ENCODE measurements at places on chromosomes 3 and 15.
A peak's percentile ranks its signal among the peaks of the same experiment; 100 is the strongest.

DNA sequence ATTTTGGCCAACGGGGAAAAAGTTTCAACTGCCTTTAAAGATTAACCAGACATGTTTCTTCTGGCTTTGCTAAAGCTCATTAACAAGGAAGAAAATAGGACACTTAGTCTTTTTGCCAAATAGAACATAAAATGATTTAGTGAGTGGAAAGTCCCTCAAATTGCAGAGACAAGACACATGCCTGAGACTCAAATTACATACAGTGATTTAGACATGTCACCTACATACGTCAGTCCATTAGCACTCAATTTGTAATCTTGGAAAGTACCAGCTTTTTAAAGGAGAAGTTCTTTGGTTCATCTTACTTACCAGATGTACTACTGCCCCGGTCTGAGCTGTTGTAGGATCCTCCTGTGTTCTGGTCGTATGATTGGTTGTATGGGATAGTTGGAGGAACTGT lies 1134.2 kb downstream of the ROBO1 start:
- DNase-seq = peak; percentile 3

DNA sequence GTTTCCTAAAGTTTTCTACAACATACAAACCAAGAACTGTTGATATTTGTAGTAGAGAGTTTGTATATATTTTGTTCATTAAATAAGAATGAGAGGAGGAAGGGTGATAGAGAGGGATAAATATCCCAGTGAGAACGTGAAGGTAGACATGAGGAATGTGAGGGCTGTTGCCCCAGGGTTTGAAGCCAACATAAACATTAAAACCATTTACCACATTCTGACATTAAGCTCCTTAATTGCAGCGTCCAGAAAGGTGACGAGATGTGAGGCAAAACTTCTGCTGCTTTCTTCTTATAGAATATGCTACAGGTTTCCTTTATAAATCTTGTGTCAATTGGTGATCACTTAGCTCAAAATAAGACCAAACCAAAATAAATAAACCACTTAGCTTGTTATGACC lies 267.8 kb upstream of the CNTN4 start:
- no peak for DNase-seq

DNA sequence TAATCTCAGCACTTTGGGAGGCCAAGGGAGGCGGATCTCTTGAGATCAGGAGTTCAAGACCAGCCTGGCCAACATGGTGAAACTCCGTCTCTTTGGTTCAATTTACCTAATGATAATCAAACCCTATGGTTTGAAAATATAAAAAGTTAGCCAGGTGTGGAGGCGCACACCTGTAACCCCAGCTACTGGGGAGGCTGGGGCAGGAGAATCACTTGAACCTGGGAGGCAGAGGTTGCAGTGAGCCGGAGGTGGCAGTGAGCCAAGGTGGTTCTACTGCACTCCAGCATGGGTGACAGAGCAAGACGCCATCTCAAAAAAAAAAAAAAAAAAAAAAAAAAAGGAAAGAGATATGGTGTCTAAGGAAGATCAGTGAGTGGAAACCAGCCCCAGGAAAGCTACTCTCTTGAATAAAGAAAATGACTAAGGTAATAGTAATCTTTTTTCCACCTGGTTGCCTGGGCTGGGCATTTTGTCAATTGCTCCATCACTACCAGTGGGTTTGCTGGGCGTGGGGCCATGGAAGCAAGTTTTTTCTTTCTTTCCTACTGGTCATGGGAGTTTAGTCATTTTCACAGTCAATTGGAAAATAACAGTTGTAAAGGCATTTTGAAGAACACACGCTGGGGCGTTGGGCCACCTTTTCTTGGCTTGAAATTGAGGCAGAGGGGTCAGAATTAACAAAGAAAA lies 387.6 kb upstream of the RGMA start:
- DNase-seq = no peak

DNA sequence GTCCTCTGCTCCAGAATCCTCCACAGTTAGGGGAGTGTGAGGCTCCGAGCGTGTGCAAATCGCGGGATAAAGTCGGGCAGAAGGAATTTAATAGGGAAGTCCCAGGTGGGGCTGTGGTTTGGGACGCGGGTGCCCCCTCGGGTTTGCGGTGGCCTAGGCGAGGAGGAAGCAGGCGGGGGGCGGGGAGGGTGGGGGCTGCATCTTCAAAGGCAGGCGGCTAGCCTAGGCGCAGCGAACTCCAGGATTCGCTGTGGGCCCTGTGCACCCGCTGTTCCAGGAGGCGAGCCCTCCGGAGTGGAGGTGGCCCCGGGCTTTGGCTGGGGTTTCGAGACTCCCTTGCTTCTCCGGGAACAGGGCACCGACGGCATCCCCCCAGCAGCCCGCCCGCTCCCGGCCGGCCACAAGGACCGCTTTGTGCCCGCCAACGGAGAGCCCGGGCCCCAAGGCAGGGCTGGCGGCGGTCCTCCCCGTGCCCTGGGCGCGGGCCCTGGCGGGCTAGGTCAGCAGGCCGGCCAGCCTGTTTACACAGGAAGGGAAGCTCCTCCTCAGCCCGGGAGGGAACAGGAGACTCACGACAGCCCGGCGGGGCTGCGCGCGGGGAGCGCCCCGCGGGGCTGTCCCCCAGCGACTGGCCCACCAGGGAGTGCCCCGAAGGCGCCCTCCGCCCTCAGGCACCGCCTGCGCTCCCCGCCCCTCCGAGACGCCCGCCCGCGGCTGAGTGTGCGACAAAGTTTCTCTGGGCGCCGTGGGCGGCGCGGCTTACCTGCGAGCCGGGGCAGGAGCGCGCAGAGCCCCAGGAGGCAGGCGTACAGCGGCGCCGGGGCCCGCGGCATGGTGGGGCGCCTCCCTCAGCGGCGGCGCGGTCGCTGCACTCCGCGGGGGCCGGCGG lies 753 bp downstream of the ITGB5 start:
- peak; percentile 47 for DNase-seq

- peak; percentile 36 for DNase-seq
These were observed 26.2 kb downstream of the RBPMS2 start for GRCh38 chr15:64749167-64749566.

GRCh38 chr3:156316076-156316475 lies 195.7 kb downstream of the KCNAB1 start:
- DNase-seq = no peak
